ENCODE measurements at places on chromosomes 3 and 15.

DNA sequence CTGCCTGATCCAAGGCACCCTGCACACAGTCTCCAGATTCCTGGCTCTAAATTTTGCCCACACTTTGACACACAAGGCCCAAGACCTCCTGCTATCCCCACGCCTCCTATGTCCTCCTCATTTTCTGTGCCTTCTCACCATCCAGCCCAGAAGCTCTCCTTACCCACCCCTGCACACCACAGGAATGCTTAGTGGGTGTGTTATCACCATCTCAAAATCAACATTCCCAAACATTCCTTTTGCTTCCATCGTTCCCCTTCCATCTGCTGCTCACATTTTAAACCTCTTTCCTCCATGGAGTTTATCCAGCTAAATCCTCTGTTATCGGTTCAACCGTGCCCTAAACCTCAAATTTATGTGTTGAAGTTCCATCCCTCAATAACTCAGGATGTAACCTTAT is 43.9 kb downstream of the DGKG start:
- no peak for DNase-seq

- no peak for DNase-seq
These were observed 124.1 kb upstream of the IQSEC1 start for GRCh38 chr3:13197281-13197680.

DNA sequence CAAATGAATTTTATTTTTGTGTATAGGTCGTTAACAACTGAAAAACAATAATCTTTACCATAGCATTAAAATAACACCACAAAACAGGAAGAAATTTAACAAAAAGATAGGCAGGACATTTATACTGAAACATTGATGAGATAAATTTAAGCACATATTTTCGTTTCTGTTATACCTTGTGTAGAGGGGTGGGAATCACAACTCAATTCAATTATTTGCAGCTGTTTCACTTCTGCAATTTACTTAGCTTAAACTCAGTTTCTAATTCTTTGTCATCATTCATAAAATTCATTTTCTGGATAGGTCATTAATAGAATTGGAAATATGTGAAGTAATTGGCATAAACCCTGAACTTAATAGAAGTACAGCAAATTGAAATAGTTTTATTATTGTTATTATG is 42.3 kb downstream of the TP63 start:
- DNase-seq, result no peak

- DNase-seq, result no peak
These were observed 330.2 kb downstream of the TIGIT start for GRCh38 chr3:114624047-114624445.

DNA sequence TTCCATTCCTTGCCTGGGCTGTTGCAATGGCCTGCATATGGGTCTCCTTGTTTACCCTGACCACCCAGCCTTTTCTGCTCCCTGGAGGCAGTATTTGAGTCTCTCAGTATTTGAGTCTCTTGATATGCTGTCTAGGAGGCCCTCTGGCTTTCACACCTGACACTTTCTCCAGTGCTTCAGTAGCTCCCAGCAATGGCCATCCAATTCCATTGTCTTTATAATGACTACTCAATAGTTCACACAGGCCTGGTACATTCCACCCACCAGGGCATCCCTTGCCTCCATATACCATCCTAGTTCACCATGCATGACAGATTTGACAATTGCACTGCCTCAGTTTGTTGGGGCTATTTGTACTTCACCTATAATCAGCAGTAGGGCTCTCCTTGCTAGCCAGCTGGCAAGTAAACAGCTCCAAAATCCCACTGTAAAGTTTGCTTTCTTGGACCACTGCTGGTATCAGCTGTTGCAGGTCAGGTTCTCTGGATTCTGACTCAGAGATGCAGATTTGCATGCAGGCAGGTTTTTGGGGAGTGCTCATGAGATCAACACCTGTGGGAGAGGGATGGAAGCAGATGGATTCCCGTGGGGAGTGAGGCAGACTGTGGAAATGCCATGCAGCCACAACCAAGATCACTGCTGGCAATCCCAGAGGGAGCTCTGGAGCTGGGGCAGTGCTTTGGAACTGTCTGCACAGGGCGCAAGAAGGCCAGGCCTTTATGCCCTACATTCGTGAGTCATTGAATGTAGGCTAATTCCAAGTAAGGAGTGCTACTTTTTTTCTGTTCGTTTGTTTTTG is 19.1 kb upstream of the XIRP1 start:
- DNase-seq, result no peak

DNA sequence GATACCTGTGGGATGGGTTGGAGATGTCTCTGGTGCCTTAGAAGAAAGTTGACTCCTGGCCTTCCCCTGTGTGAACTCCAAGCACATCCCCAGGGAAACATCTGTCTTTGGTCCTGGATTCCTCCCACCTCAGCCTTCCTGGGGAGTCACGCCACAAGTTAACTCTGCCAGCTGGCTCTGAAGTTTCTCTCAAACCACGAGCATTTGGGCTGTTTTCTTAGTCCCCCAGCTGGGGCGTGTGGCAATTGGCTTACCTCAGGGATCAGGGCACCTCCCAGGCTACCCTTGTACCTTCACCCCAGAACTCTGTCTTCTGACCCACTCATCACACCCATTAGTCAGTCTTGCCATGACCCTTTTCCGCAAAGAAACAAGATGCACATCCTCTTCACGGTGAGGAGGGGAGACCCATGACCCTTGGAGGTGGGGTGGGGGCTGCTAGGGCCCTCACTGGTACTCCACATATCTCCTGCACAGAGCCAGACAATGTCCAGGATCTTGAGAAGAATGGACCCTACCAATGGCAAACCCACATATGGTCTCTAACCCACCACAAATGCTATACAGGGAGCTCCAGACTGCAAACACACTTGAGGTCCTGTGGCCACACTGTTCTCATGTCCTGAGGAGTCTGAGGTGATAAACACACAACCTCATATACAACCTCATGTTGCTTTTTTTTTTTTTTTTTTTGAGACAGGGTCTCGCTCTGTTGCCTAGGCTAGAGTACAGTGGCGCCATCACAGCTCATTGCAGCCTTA is 3.9 kb downstream of the NEIL1 start:
- peak; percentile 13 for DNase-seq

- peak; percentile 17 for DNase-seq
These were observed 53.9 kb downstream of the NIPA2 start for GRCh38 chr15:22892333-22892732.

DNA sequence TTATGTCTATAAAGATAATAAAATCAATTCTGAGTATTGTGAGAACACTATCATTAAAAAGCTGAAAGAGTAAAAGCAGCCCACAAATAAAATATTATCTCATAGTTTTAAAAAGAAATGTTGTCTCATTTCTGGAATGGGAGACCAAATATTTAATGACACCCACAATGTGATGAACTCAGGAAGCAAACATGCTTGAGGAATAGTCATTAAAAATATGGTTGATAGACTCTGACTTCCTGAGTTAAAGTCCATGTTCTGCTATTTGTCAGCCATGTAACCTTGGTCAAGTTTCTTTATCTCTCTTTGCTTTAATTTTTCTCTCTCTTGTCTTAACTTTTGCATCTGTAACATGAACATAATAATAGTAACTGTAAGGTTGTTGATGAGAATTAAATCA is 35.5 kb upstream of the CHMP2B start:
- DNase-seq, result no peak

GRCh38 chr15:56251315-56252095 is 7.8 kb upstream of the RFX7 start:
- DNase-seq, result no peak

DNA sequence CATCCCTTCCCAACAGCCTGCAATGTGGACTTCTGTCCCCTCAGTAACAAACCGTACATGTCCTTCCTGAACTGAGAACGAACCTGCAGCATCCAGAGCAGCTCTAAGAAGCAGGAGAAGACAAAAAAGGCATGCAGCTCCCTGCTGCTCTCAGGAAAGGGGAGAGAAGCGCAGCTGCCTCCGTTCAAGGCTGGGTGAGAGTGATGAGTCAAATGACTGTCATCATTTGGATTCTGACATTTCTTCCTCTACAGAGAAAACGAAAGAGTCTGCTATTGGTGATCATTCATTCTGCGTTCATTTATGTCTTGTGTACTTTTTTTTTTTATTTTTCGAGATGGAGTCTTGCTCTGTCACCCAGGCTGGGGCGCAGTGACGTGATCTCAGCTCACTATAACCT is 677.8 kb downstream of the FHIT start:
- no peak for DNase-seq

- DNase-seq, result no peak
These were observed 10.1 kb downstream of the TGFBR2 start for GRCh38 chr3:30616347-30617027.

DNA sequence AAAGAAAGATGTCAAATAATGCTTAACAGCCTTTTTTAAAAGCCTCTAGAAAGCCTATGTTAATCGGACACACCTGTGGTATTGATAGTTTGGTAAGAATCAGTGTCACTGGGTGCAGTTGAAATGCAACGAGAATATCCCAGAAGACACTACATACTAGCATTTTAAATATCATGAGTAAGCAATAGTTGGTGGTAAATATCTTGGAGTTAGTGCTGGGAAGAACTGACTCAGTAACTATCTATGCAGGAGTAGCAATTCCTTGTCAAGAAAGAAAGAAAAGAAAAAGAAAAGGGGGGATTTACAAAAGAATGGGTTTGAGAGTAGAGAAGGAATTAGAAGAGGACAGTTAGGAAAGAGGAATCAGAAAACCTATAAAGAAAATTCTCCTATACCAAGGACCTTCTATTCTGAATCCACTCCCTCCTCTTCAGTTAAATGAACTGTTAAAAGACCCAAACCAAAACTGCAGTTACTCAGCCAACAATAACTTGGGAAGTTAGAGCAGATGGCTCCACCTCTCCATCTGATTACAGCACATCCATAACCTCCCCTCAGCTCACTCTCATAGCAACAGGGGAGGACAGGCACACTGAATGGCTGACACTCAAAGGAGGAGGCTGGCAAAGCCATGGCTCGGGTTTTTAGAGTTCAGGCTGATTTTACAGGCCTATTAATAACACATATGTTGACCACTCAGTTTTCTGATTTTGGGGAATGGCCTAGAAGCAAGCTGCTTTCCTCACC is 207.6 kb upstream of the MDFIC2 start:
- no peak for DNase-seq

DNA sequence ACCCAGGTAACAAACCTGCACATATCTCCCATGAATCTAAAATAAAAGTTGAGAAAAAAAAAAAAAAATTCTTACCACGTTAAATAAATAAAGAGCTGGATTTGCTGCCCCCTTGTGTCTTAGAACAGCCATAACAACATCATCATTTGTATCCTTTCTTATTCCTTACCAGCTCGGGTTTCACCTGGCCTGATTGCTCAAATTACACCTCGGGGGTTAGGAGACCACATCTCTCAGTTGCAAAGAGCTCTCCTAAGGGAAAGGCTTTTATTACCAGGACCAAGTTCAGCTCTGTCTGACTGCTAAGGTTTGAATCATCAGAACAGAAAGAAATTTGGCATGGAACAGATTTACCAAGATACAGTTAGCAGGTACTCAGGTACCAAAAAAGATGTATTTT is 25.8 kb upstream of the RPL39L start:
- DNase-seq, result peak; percentile 65

DNA sequence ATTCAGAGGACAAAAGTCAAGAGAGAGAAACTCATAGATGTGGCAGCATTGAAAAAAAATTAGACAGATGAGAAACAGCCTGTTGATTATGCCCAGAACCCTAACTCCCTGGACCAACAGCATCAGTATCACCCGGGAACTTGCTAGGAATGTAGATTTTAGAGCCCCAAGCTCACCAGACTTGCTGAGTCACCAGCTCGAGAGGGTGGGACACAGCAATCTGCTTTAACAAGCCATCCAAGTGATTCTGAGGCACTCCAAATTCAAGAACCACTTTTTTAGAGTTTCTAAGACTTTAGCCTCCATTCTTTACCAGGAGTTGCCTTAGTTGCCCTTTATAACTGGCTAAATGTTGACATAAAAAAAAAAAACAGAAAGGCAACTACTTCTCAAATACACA is 70.9 kb downstream of the CGGBP1 start:
- DNase-seq, result no peak

DNA sequence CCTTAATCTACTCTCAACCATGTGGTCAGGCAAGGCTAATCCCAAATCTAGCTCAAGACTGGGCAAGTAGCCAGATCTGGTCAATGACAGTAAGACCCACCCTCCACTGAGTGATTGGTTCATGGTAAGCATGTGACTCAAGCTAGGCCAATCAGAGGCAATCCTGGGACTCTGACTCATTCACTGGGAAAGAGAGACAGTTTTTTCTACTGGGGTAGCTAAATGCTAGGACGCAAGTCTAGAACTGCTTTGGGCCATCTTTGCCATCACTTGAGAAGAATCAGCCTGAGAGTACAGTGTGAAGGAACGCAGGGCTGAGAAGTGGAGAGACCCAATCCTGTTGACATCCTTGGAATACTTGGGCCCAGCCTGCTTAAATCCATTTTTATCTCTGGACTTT is 9.4 kb upstream of the RAD18 start:
- peak; percentile 57 for DNase-seq

GRCh38 chr15:34782901-34783300 is 12.4 kb downstream of the ACTC1 start:
- no peak for DNase-seq

GRCh38 chr15:66565741-66566144 is at the start of gene LCTL:
LCTL (minus strand) TSS chr15:66565998; CDS start chr15:66565365, 633 bp downstream.
- no peak for DNase-seq

- DNase-seq, result no peak
These were observed 622.2 kb downstream of the ZPLD1 start for GRCh38 chr3:103057003-103057402.

GRCh38 chr3:134824791-134825190 is 29.7 kb downstream of the EPHB1 start:
- DNase-seq, result no peak

- no peak for DNase-seq
These were observed 5.5 kb upstream of the FSIP1 start for GRCh38 chr15:39788108-39788507.

DNA sequence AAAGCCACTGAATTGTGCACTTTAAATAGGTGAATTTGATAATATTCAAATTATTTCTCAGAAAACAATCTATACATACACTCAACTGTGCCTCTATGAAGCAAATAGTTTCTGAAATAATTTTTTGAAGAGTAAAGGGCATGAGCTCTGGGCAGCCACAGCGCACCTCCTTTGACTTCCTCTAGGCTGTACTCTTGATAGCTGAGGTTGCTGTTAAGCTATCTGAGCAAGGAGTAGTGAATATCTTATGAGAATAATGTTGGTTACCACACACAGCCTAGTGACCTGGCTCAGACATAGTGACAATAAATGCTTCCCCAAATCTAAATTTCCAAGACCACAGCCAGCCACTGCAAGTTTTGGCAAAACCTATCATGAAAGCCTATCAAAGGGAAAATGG is 11.6 kb upstream of the SEC61A1 start:
- no peak for DNase-seq

GRCh38 chr3:52302426-52303145 is 13.5 kb upstream of the DNAH1 start:
- peak; percentile 63 for DNase-seq

GRCh38 chr3:185866555-185866954 is 41.7 kb upstream of the IGF2BP2 start:
- no peak for DNase-seq

- DNase-seq, result no peak
These were observed 36.8 kb downstream of the BDH1 start for GRCh38 chr3:197518881-197519421.

GRCh38 chr3:46862369-46863025 is 747 bp downstream of the MYL3 start:
- DNase-seq, result no peak

GRCh38 chr15:94175420-94175819 is 55.9 kb upstream of the MCTP2 start:
- DNase-seq, result no peak
